Purkinje cell (primary cell): ENCODE measurements at places on chromosomes 13 and 19. TPM values are rescaled to one million over a fixed set of nuclear protein-coding genes. Genes with fewer than 3 reads are reported as not detected.

Gene PIAS4
- 0.59 and 1.2 TPM in 2 replicates for polyA plus RNA-seq

Gene MCF2L
- polyA plus RNA-seq = 56.4 and 63.8 TPM in 2 replicates

Gene LHB
- not detected in 2 replicates for polyA plus RNA-seq

Gene CEACAM20
- polyA plus RNA-seq = not detected in 2 replicates

Gene SIGLEC6
- polyA plus RNA-seq = not detected in 2 replicates

Gene PTGIR
- not detected in 2 replicates for polyA plus RNA-seq

Gene MICU2
- 31.0 and 60.9 TPM in 2 replicates for polyA plus RNA-seq

Gene SPRED3
- polyA plus RNA-seq = 0.62 and 1.1 TPM in 2 replicates

Gene RFX2
- polyA plus RNA-seq = 4.4 and 6.8 TPM in 2 replicates

Gene TDRD12
- 0.10 TPM in 1 of 2 replicates, not detected in the other for polyA plus RNA-seq

Gene SERTAD3
- 0.43 and 2.0 TPM in 2 replicates for polyA plus RNA-seq

Gene HIPK4
- 1.0 TPM in 1 of 2 replicates, not detected in the other for polyA plus RNA-seq

Gene XRCC1
- 6.7 and 7.5 TPM in 2 replicates for polyA plus RNA-seq

Gene RNF113B
- polyA plus RNA-seq = 0.69 TPM in 1 of 2 replicates, not detected in the other

Gene FGF21
- polyA plus RNA-seq = not detected in 2 replicates

Gene PLA2G4C
- 23.4 and 27.6 TPM in 2 replicates for polyA plus RNA-seq

Gene KLK11
- not detected in 2 replicates for polyA plus RNA-seq

Gene PSG6
- polyA plus RNA-seq = 0.42 TPM in 1 of 2 replicates, not detected in the other

Gene PSG7
- not detected in 2 replicates for polyA plus RNA-seq

Gene ETHE1
- 21.0 and 26.9 TPM in 2 replicates for polyA plus RNA-seq

Gene KANK3
- polyA plus RNA-seq = not detected in 2 replicates

Gene PLIN5
- 0.75 and 0.87 TPM in 2 replicates for polyA plus RNA-seq

Gene CGB5
- polyA plus RNA-seq = not detected in 2 replicates
